ENCODE measurements at places on chromosomes 2 and 18. TPM values are rescaled to one million over a fixed set of nuclear protein-coding genes. Genes with fewer than 3 reads are reported as not detected.

DNA sequence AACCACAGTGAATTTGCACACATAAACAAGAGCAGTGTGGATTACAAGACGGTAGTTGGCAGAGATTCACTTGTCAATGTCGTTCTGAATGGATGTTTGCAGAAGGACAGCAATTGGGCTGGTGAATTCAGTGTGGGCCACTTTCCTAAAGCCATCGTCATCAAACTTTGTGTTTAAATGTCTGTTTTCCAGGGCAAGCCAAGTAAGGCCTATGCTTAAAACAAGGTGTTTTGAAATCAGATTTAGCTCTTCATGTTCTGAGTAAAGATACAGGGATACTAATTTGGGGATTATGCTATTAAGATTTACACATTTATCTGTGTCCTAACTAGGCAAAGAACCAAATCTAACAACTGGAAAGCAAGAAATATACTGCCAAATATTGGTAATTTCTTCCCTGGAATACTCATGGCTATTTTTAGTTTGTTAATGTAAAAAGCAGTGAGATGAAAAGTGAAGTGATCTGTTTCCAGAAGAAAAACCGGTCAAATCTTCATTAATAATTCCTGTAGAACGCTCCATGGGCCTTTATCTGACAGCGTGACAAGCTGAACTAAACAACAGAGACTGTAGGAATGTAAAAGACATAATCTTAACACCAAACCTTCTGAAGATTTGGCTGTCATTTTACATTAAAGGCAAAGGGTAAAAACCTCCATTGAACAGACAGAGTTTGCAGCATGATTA lies 175.7 kb downstream of the ICOS start:
- H3K36me3 ChIP-seq = no peaks in the 10 kb centered on the region
- no peak for DNase-seq
- H3K4me1 ChIP-seq = peaks cover 46% of the 10 kb centered on the region
- no peak overlapping the region for H3K27ac ChIP-seq
- H3K27me3 ChIP-seq = no peaks in the 10 kb centered on the region
- H3K4me3 ChIP-seq = no peak overlapping the region

GRCh38 chr2:75224636-75225094 lies 25.3 kb upstream of the TACR1 start:
- no peaks in the 10 kb centered on the region for H3K36me3 ChIP-seq
- H3K4me1 ChIP-seq = no peaks in the 10 kb centered on the region
- no peak overlapping the region for H3K27ac ChIP-seq
- peaks cover 2% of the 10 kb centered on the region for H3K27me3 ChIP-seq
- no peak overlapping the region for H3K4me3 ChIP-seq

- peaks cover 22% of the 10 kb centered on the region for H3K4me1 ChIP-seq
- no peak overlapping the region for H3K4me3 ChIP-seq
- peaks cover 12% of the 10 kb centered on the region for H3K36me3 ChIP-seq
- H3K27ac ChIP-seq = no peak overlapping the region
- H3K27me3 ChIP-seq = no peaks in the 10 kb centered on the region
- no peak for DNase-seq
These were observed 19.4 kb downstream of the CFLAR start for GRCh38 chr2:201135386-201135785.

GRCh38 chr18:35730691-35731370 lies 149.3 kb downstream of the GALNT1 start:
- no peaks in the 10 kb centered on the region for H3K4me1 ChIP-seq
- no peaks in the 10 kb centered on the region for H3K36me3 ChIP-seq
- no peaks in the 10 kb centered on the region for H3K27me3 ChIP-seq
- DNase-seq = no peak
- H3K27ac ChIP-seq = no peak overlapping the region
- H3K4me3 ChIP-seq = no peak overlapping the region

DNA sequence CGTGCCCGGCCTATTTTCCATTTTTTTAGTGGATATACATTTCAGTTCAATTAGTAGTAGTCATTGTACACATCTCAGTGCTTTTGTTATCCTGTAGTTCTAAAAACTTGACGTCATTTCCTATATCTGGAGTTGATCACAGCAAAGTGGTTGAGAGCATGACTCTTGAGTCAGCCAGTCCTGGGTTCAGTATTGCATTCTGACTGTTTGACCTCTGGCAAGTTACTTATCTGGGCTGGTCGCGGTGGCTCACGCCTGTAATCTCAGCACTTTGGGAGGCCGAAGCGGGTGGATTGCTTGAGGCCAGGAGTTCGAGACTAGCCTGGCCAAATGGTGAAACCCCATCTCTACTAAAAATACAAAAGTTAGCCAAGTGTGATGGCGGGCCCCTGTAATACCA lies 50.4 kb upstream of the PPM1B start:
- peaks cover 21% of the 10 kb centered on the region for H3K4me1 ChIP-seq
- no peak overlapping the region for H3K27ac ChIP-seq
- H3K27me3 ChIP-seq = peaks cover 1% of the 10 kb centered on the region
- H3K4me3 ChIP-seq = no peak overlapping the region

DNA sequence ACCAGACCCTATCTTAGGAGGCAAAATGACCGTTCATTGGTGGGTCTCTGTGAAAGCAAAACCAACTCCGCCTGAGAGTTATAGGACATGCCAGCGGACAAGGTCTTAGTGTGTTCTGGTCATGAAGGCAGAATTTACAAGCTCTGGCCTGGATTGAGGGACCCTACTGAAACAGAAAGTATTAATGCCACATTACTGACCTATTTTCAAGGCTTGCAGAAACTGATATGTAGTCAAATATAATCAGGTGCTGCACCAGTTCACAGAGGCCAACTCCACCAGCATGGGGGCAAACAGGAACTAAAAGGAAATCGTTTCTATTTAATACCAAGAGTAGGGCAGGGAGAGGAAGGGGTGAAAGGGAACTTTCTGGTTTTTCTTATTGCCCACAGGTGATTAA lies 19.7 kb downstream of the TYMS start:
- H3K27me3 ChIP-seq = no peaks in the 10 kb centered on the region
- no peak for DNase-seq
- peaks cover 13% of the 10 kb centered on the region for H3K4me1 ChIP-seq
- H3K36me3 ChIP-seq = peaks cover 48% of the 10 kb centered on the region
- H3K27ac ChIP-seq = no peak overlapping the region
- H3K4me3 ChIP-seq = no peak overlapping the region

C2orf72 gene
- not detected for total RNA-seq

CCDC121 gene
- 1.2 TPM for total RNA-seq

- no peak overlapping the region for H3K4me3 ChIP-seq
- H3K27me3 ChIP-seq = peaks cover 3% of the 10 kb centered on the region
These were observed 182.7 kb downstream of the RNF152 start for GRCh38 chr18:61710082-61710620.

DNA sequence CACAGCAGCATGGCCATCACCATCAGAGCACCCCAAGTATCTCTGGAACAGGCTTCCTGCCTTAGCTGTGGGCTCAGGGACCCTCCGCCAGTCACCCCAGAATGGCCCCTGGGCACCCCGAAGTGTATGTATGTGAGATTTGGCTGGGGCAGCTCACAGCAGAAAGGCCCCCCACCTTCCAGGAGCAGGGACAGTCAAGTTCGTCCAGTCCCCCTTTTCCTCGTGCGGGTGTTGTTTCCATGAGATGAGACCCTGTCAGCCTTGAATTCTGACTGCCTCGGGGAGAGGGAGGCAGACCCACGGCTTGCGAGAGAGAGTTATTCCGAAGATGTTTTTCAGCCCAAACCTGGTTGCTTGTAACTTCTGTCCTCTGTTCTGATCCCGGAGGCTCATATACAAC lies 290.9 kb upstream of the HDAC4 start:
- H3K36me3 ChIP-seq = no peaks in the 10 kb centered on the region
- H3K27me3 ChIP-seq = peaks cover 32% of the 10 kb centered on the region
- no peak overlapping the region for H3K27ac ChIP-seq
- no peak for DNase-seq

DNA sequence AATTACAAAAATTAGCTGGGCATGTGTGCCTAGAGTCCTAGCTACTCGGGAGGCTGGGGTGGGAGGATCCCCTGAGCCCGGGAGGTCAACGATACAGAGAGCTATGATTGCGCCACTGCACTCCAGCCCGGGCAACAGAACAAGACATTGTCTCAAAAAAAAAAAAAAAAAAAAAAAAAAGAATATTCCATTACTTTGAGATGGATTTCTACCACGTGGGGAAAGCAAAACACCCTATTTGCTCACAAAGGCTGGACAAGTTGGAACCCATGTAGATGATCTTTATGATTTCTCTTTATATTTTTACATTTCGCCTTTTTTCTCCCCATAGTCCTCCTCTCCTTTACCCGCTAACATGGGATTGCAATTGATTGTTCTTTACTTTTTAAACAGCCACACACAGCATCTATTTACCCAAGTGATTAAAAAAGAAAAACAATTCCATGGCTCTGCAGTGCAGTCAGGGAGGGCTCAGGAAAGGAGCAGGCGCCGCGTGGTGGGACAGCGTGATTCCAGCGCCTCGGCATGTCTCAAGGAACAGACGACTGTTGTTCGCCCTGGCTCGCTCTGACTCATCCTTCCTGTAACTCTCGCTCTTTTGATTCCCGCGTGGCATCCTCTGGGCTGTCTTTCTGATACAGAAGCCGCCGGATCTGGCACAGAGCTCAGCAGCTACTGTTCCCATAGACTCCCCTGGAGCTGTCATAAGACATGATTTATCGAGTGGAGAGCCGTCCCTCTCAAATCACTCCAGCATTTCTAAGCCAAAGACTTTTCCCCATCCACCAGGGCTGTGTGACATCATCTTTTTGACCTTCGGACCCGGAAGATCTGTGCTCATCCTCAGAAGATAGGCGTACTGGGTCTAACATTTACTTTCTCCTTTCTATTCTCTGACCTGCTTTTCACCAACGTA lies 230.4 kb upstream of the AGAP1 start:
- H3K36me3 ChIP-seq = no peaks in the 10 kb centered on the region
- no peak overlapping the region for H3K4me3 ChIP-seq
- H3K27ac ChIP-seq = no peak overlapping the region
- DNase-seq = no peak

DNA sequence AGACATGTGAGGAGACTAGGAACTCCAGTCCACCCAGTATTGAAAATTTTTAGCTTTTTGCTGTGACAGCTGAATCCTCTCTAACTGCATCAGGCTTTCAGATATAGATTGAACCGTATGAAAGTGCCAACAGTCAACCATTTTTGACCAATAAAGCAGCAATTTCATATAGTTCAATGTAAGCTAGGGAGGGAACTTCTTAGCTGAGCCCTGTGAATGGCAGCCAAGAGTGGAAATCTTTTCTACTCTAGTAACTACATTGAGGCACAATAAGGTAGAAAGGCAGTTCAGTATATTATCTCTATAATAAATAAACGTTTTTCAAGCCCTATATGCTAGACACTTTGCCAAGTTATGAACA lies 96.3 kb upstream of the TANK start:
- H3K36me3 ChIP-seq = no peaks in the 10 kb centered on the region
- H3K4me1 ChIP-seq = no peaks in the 10 kb centered on the region
- DNase-seq = no peak
- H3K27me3 ChIP-seq = no peaks in the 10 kb centered on the region
